Esophagus squamous epithelium (tissue), 5 donors: ENCODE measurements at places on chromosomes 5 and 9.

DNA sequence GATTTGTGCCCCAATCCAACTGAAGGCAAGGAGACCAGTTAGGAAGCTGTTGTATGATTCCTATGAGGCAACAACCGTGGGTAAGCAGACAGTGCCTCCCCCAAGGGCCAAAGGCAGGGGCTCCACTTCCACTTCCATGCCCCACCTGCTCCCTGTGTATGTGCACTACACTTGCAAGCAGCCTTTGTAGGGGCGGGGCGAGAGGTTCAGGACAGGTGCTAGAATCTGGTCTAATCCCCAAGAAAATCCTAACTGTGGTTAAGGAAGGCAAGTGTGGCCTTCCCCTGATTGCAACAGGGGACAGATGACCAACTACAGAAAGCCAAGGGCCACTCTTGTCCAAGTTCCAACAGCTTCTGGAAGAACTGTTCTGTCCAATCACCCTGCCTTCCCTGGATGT lies 41.7 kb downstream of the B4GALT1 start:
- DNase-seq, result no peak

DNA sequence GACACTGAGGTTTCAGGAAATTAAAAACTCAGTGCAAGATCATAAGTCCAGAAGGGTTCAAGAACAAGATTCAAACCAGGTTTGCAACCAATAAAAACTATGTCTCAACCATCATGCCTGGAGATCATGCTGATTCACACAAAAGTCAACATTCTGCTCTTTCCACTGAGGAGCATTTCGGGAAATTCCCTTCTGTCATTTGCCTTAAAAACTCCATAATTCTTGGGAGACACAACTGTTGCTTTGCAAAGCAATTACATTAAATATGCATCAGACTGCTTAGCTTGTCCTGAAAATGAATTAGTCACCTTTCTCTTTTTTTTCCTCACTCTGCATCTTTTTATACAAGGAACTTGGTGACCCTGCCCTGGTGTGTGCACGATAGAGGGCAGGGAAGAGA lies 275.9 kb upstream of the ZNF462 start:
- DNase-seq, result no peak

GRCh38 chr9:131027872-131028179 lies 18.9 kb downstream of the LAMC3 start:
- DNase-seq, result no peak

GRCh38 chr9:126688617-126689016 lies 74.9 kb downstream of the LMX1B start:
- no peak for DNase-seq

- DNase-seq, result no peak
Measured at GRCh38 chr5:131530706-131531331, 104.2 kb downstream of the RAPGEF6 start.

- no peak for DNase-seq
Measured at GRCh38 chr5:169856571-169856970, 123.7 kb downstream of the INSYN2B start.

- no peak for DNase-seq
Measured at GRCh38 chr5:29214839-29215238, 1978.6 kb upstream of the CDH6 start.

DNA sequence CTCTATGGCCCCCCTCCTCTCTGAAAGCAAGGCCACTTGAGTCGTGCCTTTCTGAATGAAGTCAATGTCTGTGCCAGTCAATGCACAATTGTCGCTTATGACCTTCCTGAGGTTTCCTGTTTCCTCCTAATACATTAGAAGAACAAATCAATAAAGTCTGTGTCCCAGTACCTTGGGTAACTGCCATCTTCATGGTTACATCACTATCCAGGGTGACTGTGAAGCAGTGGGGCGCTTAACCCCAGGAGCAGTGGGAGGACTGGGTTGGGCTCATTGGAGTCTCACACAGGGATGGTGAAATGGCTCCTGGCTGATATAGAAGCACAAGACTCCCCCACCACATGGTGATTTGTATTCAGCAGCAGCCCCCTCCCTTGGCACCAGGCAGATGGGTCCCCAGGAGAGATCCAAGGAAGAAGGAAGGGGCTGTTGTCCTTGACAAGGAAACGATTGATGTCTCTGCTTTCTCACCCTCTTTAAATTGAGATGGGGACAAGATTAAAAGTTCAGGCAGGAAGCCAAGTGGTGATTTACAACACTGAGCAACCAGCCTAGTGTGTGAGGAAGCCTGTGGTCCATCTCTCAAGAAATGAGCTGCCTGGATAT lies 261.9 kb upstream of the ZNF462 start:
- DNase-seq, result no peak

DNA sequence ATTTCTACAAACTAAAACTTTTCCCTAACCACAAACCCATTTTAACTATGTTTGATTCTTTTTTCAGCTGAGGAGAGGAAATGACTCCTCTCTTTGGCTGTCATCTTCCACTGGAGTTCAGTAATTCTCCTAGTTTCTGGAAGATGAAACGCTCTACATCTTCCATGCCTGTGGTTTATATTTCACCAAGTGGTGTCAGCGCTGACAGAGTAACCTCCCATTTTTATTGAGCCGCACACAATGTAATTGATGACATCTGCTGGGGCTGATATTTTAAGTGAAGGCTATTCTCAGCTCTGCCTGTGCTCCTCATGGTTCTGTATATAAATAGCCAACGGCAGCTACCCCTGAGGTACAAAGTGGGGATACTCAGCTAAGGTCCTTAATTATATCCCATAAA lies 234.6 kb downstream of the SPOCK1 start:
- no peak for DNase-seq

GRCh38 chr5:108521011-108521700 lies 139.3 kb upstream of the FBXL17 start:
- DNase-seq, result no peak

GRCh38 chr5:104606258-104606829 lies 1043.8 kb upstream of the NUDT12 start:
- DNase-seq, result no peak

DNA sequence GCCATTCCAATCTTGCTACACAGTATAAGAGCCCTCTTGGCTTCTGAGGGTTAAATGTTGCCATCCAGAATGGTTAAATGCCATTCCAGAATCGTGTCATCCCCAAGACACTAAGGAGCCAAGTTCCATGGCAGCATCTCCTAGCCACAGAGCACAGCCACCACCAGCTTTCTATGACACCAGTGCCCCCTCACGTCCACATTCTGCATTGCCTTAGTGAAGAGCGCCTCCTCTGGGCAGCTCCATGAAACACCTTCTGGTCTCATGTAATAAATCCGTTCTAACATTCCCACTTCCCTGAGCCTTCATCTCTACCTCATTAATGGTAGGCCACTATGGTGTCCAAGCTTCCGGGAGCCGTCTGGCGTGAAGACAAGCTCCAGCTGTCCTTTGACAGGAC lies 12.4 kb downstream of the CBY3 start:
- no peak for DNase-seq

- no peak for DNase-seq
Measured at GRCh38 chr9:124218438-124218982, 39.2 kb upstream of the NEK6 start.

GRCh38 chr5:91224456-91224855 lies 158.7 kb downstream of the ARRDC3 start:
- DNase-seq, result no peak

DNA sequence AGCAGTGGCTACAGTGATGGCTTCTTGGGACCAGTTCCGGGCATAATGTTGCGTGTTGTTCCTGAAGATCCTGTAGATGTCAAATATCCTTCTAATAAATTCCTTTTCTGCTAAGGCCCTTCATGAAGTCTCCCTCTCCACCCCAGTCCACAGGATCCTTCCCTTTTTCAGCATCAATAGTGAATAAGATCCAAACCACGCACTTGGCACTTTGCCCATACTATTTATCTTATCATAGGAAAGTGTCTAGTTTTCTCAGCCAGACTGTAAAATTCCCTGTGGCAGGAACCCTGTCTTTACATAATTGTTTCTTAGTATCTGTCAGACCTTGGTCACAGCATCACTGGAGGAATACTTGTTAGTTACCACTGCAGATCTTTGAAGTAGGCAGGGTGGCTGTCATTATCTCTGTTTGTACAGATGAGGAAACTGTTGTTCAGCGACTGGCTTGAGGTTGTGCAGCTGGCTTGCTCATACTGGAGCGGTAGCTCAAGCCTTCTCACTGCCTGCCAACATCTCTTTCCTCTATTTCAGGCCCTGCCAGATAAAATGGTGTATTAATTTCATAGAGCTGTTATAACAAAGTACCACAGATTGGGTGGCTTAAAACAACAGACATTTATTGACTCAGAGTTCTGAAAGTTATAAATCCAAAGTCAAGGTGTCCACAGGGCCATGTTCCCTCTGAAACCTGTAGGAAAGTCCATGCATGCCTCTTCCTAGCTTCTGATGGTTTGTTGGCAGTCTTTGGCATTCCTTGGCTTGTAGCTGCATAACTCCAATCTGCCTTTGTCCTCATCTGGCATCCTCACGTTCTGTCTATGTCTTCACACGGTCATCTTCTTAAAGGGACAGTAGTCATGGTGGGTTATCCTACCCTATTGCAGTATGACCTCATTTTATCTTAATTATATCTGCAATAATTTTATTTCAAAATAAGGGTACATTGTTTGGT lies 33.5 kb upstream of the APC start:
- no peak for DNase-seq
